Mesenteric fat pad (tissue), 1 donor: ENCODE measurements at places on chromosomes 1 and 21.
A peak's percentile ranks its signal among the peaks of the same experiment; 100 is the strongest.

GRCh38 chr1:161739865-161740566 lies 9.6 kb upstream of the DUSP12 start:
- no peak for DNase-seq

GRCh38 chr21:31670070-31670469 lies 10.6 kb downstream of the SOD1 start:
- DNase-seq = no peak

DNA sequence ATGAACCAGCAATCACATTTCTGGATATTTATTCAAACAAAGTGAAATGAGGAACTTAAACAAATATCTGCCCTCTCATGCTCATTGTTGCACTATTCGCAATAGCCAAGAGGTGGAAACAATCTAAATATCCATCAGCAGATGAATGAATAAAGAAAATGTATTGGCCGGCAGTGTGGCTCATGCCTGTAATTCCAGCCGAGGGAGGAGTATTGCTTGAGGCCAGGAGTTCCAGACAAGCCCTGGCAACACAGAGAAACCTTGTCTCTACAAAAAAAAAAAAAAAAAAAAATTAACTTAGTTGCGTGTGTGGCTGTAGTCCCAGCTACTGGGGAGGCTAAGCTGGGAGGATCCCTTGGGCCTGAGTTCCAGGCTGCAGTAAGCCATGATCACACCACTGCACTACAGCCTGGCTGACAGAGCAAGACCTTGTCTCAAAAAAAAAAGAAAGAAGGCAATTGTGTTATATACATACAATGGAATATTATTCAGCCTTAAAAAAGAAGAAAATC lies 191.4 kb downstream of the AKT3 start:
- no peak for DNase-seq

DNA sequence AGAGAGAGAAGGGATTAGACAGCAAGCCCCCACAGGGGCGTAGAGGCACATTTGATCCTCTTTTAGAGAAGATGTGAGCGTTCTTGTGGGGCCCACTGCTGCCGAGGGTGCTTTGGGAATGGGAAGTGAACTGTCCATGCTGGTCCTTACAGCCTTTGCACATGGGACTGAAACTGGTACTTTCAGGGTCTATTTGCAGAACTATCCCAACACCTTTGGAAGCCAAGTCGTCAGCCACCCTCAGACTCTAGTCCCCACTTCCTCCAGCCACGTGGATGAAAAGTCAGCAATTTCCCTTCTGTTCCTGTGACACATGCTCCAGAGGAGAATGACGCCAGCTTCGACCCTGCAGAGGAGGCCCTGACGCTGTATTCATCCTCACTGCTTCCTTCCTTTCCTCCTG lies 2.6 kb upstream of the RAB7B start:
- peak; percentile 65 for DNase-seq

DNA sequence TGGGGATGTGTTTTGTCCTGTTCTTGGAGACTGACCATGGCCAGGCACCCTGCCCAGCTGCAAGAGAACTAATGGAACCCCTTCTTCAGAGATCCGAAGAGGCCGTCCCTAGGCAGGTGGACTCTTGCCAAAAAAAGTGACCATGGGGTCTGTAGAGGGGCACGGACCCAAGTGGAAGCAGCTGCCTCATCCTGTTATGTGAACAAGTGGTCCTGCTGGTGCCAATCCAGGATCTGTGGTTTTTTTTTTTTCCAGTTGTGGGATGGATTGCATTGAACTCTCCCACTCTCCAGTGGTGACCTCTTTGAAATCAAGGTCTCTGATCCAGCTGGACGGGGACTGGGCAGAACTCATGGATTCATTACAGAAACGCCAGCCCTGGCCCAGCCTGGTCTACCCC lies 71.2 kb downstream of the ARHGEF10L start:
- no peak for DNase-seq

- no peak for DNase-seq
These were observed 81.9 kb upstream of the RGS2 start for GRCh38 chr1:192726820-192727504.

GRCh38 chr1:90854397-90854924 lies 137.4 kb upstream of the BARHL2 start:
- DNase-seq = no peak

GRCh38 chr1:4963251-4963650 lies 308.8 kb downstream of the AJAP1 start:
- DNase-seq = peak; percentile 20

- DNase-seq = no peak
These were observed 4.5 kb upstream of the SRSF10 start for GRCh38 chr1:23984417-23985186.

- peak; percentile 67 for DNase-seq
These were observed 129.8 kb upstream of the TIAM1 start for GRCh38 chr21:31473685-31474345.

- DNase-seq = no peak
These were observed 185.9 kb downstream of the TPR start for GRCh38 chr1:186189156-186189555.

DNA sequence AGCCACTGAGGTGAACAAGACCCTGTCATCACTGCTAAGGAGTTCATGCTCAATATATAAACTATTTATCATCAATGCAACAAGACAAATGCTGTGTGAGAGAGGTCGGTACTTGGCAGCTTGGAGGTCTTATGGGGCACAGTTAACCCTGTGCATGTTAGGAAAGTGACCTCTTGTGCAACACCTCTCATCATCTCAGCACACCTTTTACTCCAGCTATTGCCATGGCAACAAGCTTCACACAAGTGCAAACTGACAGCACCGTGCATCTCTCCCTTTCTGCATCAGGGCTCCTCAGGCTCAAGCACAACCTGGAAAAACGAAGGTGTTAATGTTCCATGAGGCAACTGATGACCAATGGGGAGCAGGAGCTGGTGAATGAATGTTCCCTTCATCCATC lies 14.7 kb upstream of the MYSM1 start:
- DNase-seq = no peak

GRCh38 chr1:211013346-211014240 lies 120.4 kb downstream of the KCNH1 start:
- no peak for DNase-seq

DNA sequence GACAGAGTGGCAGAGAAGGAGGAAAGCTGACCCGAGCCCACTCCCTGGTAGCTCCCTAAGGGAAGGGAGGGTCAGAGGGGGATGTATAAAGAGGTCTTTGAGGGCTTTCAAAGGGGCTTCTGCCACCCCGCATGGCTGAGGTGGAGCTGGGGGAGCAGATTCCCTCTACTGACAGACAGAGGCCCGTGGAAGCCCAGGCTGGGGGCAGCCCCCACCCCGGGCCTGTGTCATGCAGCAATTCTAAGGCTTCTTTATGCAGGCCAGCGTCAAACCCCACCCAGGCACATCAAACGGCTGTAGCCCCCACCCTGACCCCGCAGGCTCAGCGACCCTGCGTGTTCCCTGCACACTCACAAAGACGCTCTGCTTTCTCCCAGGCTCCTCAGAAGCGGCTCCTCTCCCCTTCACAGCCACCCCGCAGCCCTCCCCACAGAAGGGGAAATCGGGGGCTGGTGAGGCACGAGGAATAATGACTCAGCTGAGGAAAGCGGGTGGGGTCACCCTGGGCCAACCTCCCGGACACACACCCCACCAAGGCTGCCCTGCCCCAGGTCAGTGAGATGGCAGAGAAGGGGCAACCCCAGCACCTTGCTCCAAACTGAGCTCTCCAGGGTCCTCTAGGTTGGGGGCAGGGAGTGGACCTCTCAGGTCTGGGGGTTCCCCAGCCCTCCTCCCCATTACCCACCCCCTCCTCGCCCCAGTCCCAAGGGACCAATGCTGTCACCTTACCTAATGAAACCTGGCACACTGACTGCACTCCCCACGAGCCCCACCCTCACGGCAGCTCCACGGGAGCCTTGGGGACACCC lies 10.8 kb downstream of the SLC45A3 start:
- DNase-seq = no peak

GRCh38 chr1:58968360-58968952 lies 184.6 kb upstream of the JUN start:
- no peak for DNase-seq

- DNase-seq = no peak
These were observed 44.7 kb downstream of the PLEKHA6 start for GRCh38 chr1:204314893-204315658.

DNA sequence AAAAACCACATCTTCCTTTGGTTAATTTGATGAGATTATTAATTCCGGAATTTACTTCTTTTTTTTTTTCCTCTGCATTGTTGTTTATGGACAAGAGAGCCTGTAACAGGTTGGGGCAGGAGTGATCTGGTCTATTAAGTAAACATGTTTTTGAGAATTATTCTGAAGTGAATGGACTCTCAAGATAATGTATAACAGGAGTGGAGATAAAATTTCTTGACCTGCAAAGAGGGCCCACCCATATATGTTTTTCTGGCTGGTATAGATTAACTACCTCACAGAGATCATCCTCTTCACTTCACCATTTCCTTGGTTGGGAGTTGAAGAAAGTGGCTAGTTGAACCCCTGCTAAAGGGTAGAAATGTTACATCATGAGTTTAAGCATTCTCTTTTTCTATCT lies 10.7 kb downstream of the DDI2 start:
- no peak for DNase-seq

DNA sequence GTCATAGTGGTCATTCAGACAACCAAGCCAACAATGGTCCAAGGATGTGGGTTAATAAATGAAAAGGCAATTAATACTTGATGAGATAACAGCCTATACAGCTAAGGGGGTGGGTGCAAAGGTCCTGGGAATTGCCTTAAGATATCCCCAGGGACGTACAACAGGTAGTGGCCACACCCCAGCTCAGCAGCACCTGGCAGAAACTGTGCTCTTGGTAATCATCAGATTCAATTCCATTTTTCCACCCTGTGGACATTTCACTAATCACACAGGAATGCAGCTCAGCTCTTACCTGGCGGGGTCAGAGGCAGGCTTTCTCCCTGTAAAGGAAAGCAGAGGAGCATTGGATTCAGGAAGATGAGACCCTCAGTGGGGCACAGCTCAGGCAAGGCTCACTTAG lies 32.9 kb downstream of the FCRL5 start:
- no peak for DNase-seq

DNA sequence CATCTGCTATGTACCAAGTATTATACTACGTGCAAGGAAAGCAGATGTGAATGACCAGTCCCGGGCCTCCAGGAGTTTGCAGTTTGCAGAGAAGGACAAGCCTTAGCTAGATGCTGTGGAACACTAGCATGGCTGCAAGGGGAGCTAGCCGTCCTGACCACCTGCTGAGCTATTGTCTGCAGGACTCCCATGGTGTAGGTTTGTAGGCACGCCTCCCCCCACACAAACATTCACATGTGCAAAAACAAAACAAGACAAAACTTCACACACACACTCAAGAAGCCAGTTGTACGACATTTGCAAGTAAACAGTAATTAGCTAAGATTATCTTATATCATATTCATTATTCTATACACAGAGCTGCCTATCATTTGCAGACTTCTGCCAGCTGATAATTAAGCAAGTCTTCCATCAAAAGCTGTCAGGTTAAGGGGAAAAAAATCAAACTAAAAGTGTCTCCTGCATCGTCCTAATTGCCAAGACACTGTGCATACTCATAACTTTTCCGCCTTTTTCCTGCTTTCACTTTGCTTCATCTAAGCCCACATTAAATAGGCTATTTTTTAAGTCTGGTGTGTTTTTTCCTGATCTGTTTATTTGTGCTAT lies 10.7 kb upstream of the HNRNPU start:
- no peak for DNase-seq

DNA sequence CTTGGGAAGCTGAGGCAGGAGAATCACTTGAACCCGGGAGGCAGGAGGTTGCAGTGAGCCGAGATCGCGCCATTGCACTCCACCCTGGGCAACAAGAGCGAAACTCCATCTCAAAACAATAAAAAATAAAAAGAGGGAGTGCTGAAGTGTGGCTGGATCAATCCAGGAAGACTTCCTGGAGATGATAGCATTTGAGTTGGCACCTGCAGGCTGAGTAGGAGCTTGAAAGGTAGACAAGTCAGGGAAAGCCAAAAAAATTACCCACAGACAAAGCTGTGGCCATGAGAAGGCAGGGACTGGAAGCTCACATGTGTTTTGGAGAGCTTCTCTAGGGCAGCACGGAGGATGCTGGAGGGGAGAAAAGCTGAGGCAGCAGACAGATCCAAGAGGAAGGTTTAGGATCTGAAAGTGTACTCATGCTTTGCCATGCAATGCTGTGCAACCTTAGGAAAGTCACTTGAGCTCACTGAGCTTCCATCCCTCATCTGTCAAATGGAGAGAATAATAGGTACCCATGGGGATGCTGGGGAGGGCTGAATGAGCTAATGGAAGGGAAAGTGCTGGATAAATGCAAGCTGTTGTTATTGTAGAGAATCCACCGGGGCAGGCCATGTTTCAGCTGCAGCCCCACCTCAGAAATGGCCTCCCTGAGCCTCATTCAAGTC lies 26.0 kb upstream of the SYNC start:
- no peak for DNase-seq

DNA sequence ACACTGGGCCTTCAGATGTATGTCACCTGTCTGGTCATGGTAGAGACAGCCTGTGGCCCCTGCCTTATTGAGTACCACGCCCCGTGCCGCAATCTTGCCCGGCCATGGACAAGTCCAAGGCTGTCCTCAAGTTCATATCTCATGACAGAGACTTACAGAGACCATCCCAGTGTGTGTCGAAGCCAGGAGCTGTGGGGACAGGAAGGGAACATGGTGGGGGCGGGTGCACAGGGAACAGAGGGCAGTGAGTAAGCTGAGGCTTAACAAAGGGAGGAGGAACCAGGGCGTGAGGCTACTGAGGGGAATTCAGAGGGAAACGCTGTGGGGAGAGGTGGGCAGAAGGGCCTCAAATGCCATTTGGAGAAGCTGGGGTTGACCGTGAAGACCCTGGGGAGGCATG lies 75.8 kb downstream of the ALPL start:
- no peak for DNase-seq

DNA sequence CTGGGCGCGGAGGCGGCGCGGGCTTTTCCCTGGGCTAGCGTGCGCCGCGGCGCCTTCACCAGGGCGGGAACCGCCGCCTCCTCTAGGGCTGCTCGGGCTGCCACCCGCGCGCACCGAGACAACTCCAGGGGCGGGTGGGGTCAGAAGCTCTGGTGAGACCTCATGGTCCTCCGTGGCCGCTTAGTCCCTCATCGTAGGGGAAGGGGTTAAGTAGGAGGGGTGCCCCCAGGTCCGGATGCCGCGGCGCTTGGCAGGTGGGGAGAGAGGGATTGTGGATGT lies 559 bp downstream of the SERTAD4 start:
- no peak for DNase-seq

DNA sequence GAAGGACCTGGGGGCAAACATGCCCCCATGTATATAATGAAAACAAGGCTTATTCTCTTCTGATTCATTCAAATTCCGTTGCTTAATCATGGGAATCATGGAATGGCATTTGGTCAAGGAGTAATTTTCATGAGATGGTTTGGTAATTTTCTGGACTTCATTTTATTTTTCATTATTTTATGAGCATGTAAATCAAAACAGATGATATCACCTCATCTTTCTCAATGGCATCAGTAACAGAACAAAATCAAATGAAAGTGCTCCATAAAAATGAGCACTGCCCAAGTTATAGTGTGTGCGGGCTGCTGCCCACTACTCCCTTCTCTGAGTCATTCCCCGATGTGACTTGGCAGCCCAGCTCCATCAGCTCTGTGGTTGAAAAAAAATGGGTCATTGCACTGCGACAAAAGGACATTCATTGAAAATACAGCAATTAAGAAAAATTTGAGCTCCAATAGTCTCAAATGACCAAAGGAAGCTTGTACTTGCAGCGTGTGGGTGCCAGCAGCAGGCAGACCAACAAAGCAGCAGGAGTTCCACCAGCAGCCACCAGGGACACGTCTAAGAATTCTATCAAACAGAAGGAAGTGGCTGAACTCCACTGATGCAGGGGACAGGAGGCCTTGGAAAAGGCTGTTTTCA lies 84.3 kb upstream of the VAV3 start:
- DNase-seq = no peak
